Thymus (tissue), 14 donors: ENCODE measurements at places on chromosomes 7 and 10.
A peak's percentile ranks its signal among the peaks of the same experiment; 100 is the strongest.

- DNase-seq, result no peak
Measured at GRCh38 chr7:143811-144453, 48.4 kb upstream of the FAM20C start.

GRCh38 chr10:7243873-7244272 is 167.0 kb downstream of the SFMBT2 start:
- no peak for DNase-seq

DNA sequence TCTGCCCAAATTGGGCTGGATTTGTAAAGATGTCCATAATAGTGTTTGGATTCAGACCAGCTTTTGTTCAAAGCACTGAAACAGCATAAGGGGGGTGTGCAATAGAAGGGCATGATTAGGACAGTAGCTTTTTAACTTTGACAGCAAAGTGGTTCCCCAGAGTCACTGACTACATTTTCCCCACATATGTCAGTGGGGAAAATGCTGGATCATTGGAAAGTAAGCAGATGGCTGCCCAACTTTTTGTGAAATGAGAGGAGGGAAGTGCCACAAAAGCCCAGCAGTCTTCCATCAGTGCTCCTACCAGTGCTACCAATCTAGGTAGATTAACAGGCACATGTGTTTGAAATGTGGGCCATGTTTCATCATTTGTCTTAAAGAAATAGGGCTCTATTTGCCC is 162.8 kb downstream of the FZD1 start:
- no peak for DNase-seq

GRCh38 chr7:155951554-155952158 is 139.4 kb upstream of the SHH start:
- DNase-seq, result no peak

DNA sequence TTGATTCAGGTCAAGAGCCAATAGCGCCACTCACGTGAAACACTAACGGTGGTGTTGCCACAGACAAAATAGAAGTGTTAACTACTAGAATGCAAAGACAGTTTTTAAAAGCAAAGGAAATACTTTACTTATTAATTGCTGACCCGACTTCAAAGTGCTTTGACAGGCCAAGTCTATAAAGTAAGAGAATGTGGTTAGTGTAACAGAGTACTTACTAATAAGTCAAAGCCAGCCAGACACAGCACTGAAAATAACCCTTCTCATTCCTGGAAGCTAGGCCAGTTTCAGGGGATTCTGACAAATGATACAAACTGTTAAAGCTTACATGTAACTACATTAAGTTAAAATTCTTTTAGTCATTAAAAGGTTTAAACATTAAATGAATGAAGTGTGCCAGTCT is 50.3 kb downstream of the ENO4 start:
- DNase-seq, result no peak

- DNase-seq, result no peak
Measured at GRCh38 chr10:5666008-5666840, at the start of gene ASB13. Gene ASB13 (minus strand): TSS chr10:5666595. CDS start chr10:5666551, 44 bp downstream.

GRCh38 chr10:73991884-73992245 is 6.1 kb upstream of the VCL start:
- DNase-seq, result peak; percentile 73

GRCh38 chr7:128458956-128459355 is 3.3 kb downstream of the HILPDA start:
- DNase-seq, result no peak

- DNase-seq, result no peak
Measured at GRCh38 chr10:102507521-102507920, 3.7 kb downstream of the SUFU start.

- DNase-seq, result no peak
Measured at GRCh38 chr7:158469396-158470051, 118.1 kb downstream of the PTPRN2 start.

GRCh38 chr10:72228318-72228751 is 12.3 kb upstream of the ASCC1 start:
- no peak for DNase-seq

- no peak for DNase-seq
Measured at GRCh38 chr10:51588984-51589383, 110.4 kb downstream of the CSTF2T start.

DNA sequence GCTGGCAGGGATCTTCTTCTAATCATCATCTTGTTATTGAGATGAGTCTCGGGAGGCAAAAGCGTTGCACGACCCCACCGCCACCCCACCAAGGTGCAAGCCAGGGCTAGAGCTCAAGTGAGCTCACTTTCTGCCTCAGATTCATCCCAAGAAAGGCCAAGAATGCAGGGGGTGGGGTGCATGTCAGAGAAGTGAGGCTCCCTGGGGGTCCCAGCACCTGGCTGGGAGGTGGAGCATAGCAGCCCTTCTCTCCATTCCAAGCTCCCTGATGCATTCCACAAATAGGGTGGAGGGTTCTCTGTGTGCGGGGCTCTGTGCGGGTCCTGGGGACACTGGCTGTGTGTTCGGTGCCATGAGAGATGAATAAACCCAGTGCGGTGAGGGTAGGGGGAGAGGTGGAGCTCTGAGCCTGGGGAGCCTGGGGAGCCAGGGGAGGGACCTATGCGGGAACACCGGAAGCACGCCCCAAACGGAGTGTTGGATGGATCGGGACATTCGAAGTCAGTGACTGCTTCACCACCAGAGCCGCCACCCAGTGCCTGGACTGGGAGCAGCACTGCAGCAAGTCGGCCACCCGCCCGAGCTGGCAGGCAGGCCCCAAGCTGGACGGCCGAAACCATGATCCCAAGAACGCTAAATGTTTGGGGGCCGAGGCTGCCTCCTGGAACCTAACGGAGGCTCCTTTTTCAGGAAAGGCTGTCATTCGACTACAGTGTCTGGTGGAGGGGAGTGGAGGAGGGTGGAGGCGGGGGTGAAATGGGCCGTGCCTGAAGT is 17.9 kb upstream of the HMX3 start:
- DNase-seq, result no peak

- no peak for DNase-seq
Measured at GRCh38 chr7:45881759-45882464, 6.4 kb upstream of the IGFBP1 start.

- no peak for DNase-seq
Measured at GRCh38 chr7:50751146-50751545, 31.6 kb downstream of the GRB10 start.

DNA sequence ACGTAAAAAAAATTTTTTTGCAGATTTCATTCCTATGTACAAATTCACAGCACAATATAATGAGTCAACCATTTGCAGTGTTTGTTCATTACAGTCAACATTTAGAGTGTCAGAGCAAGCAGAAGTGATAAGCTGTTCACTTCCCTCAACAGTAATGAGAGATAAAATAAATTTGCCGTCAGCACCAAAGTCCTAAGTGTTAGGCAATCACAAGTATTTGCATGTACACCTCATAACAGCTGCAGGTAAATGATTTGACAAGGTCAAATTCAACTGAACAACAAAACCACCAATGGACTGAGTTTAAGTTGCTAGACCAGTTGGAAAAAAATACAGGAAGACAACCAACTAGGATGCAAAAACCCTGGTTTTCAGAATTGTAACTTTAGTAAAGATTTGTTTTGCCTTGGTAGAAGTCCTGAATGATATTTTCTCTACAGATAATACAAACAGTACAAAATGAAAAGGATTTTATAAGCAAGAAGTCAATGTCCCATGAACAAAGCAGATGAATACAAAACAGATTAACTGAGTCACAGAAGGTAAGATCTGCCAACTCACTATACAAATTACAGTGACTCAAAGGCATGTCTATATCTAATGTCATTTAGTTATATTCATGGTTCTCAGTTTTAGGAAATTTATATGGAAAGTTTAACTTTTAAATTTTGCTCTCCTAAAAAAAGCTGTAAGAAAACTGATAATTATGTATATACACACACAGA is 10.4 kb downstream of the RAPGEF5 start:
- DNase-seq, result no peak

DNA sequence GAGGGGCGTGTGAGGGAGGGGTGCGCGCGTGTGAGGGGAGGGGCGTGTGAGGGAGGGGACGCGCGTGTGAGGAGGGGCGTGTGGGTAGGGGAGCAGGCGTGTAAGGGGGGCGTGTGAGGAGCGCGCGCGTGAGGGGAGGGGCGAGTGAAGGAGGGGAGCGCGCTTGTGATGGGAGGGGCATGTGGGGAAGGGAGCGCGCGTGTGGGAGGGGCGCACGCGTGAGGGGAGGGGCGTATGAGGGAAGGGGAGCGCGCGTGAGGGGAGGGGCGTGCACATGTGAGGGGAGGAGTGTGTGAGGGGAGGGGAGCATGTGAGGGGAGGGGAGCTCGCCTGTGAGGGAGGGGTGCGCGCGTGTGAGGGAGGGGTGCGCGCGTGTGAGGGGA is 19.1 kb downstream of the MXI1 start:
- DNase-seq, result no peak

DNA sequence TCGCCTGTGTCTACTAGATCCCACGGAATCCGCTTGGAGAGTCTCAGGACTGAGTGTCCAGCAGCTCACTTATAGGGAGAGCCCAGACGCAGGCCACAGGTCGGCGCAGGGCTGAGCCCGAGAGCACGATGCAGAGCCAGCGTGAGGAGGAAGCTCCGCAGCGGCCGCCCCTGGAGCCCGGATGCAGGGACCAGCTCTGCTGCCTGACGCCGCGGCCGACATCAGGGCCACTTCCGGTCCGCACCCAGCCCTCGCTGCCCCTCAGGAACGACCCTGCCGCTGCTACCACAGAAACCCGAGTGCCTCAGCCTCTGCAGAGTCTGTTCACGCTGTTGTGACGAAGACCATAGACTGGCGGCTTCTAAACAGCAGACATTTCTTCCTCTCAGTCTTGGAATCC is 275.8 kb upstream of the PPP2R2D start:
- DNase-seq, result no peak

DNA sequence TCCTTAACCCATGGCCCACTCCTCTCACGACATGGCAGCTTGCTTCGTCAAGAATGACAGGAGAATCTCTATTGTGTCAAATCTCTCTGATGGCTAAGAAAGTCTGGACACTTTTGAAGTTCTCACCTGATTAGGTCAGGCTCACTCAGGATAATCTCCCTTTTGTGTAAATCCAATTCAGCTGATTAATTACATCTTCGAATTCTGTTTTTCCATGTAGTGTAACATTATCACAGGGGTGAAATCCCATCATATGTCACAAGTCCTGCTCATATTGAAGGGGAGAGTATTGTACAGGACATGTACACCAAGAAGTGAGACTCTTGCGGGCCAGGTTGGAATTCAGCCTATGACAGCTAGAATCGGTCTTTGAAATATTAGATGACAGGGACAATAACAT is 16.2 kb upstream of the OR6B1 start:
- no peak for DNase-seq

DNA sequence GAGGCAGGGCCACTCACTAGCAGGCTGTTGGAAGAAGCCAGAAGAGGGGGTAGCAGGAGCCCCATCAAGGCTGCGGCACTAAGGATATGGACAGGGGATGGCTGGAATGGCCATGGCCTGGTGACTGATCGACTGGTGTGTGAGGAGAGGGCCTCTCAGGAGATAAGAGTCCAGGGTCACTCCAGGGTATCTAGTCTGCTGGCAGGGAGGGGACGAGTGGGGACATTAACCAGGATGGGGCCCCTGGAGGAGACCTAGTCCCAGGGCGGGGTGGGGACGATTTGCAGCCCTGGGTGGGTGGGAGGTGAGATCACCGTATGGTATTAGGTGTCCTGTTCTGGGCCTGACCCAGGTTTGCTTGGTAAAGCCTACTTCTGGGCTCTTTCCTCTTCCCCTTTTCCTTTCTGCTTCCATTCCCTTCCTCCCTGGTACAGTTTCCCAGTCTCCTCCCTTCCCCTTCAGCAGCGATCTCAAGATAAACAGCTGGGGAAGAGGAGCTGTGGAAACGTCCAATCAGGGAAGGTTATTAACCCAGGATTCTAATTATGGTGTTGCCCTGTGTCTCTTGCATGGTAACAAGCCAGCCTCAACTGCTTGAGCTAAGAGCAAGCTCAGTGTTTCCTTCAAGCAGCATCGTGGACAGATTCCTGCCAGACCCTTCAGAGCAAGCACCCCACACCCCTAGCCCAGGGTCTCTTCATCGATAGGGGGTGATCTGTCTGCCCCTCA is 233.2 kb downstream of the RPS24 start:
- no peak for DNase-seq
